ENCODE measurements at places on chromosomes 2 and 18. TPM values are rescaled to one million over a fixed set of nuclear protein-coding genes. Genes with fewer than 3 reads are reported as not detected.

ST6GAL2 gene
- not detected for total RNA-seq

LHCGR gene
- total RNA-seq: not detected

MAP3K20 gene
- total RNA-seq: 51.4 TPM

CYP20A1 gene
- total RNA-seq: 23.1 TPM

HOXD13 gene
- 4.2 TPM for total RNA-seq

AGFG1 gene
- 47.0 TPM for total RNA-seq

RFX8 gene
- total RNA-seq: not detected

IL1RL1 gene
- total RNA-seq: not detected

ALPI gene
- not detected for total RNA-seq

BARD1 gene
- 23.7 TPM for total RNA-seq

DCDC2C gene
- total RNA-seq: not detected

TANC1 gene
- 14.3 TPM for total RNA-seq

TMEM127 gene
- total RNA-seq: 37.8 TPM

All from A172 (cell line).